ENCODE measurements at places on chromosomes 7 and 10. TPM values are rescaled to one million over a fixed set of nuclear protein-coding genes. Genes with fewer than 3 reads are reported as not detected.
A peak's percentile ranks its signal among the peaks of the same experiment; 100 is the strongest.

The MOSPD3 gene
- 17.2 TPM for total RNA-seq

The TAC1 gene
- total RNA-seq, result 1.9 TPM

The TCF7L2 gene
- total RNA-seq, result 182 TPM

The NAT16 gene
- total RNA-seq, result not detected

The KLF14 gene
- total RNA-seq, result not detected

The MRPL32 gene
- total RNA-seq, result 44.1 TPM

The ATG9B gene
- total RNA-seq, result 0.89 TPM

The CPVL gene
- total RNA-seq, result 8.1 TPM

The ARMC3 gene
- total RNA-seq, result not detected

The PTF1A gene
- total RNA-seq, result not detected

The HECW1 gene
- total RNA-seq, result 0.76 TPM

The PLEKHS1 gene
- total RNA-seq, result 6.5 TPM

The AKR1B15 gene
- total RNA-seq, result 3.1 TPM

The MYOF gene
- total RNA-seq, result 55.0 TPM

The TMEM196 gene
- not detected for total RNA-seq

The ZFAND4 gene
- 21.5 TPM for total RNA-seq

The RADIL gene
- total RNA-seq, result 7.4 TPM

GRCh38 chr7:85289279-85289678 lies 102.4 kb upstream of the SEMA3D start:
- DNase-seq, result no peak

DNA sequence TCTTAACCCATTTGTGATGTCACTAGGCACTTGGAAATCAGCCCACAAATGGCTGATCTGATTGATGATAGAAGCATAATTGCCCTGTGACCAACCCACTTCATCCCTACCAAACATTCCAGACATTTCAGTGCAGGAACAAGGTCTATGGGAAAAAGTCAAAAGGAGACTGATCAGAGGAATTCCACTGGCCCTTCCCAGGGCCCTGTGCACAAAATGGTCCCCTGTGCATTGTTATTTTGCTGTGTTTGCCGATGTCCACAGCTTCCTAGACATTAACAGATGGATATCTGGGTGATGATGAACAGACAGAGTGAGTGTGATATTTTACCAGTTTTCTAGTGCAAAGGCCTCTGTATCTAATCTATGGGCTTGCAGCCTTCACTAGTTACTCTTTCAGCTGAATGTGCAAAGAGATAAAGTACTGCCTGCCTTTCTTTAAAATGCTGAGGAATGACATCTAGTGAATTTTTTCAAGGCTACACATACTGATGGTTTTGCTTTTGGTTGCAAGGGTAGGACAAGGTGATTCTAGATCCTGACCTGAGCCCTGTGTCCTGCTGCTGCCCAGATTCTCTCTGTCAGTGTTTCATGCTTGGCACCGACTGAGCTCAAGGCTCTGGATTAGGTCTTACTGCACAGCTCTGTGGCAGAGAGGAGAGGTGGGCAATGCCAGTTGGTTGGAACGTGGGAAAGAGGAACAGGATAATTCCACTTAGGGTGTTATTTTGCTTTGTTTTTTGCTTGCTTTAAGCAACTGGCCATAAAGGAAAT lies 55.4 kb downstream of the CALD1 start:
- DNase-seq, result no peak

GRCh38 chr7:22181663-22182062 lies 175.3 kb downstream of the RAPGEF5 start:
- DNase-seq, result no peak

DNA sequence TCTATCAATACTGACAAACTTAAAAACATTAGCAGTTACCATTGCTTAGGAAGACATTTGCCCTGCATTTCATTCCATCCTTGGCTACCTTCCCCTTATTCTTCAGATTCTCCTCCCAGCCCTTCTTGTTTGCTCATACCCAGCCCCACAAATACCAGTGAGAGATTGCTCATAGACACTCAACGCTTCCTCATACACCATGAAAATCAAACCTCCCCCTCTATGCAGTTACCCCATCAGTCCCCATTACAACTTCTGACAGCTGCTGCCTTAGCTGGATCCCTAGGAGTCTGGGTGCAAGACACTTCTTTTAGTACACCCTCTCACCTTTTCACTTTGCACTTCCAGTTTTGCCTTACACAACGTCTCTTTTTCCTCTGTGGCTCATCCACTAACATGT lies 28.3 kb upstream of the PIK3CG start:
- no peak for DNase-seq

DNA sequence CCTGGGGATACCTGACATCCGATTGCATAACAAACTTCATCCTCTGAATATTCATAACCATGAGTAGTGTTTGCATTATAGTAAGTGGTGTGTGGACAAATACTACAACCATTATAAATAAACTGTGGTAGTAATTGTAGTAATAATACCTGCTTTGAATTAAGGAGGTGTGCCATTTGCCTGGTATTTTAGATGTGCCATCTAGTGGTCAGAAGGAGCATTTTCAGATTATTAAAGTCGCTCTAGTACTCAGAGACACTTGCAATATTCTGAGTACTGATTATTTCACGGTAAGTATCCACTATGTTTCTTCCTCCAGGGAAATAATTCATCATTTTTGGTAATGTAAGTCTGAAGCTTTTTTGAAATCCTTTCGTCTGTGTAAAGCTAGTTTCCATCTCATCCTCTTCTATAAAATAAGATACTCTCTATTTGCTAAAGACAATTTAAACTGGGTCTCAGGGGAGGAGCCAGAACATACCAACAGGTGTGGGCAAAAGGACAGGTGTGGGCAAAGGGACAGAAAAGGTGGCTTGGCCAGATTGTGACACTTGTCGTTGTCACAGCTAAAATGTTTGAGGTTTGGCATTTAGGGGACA lies 115.3 kb upstream of the WDR11 start:
- no peak for DNase-seq

- DNase-seq, result no peak
Measured at GRCh38 chr7:128017460-128017859, 13.8 kb downstream of the LRRC4 start.

DNA sequence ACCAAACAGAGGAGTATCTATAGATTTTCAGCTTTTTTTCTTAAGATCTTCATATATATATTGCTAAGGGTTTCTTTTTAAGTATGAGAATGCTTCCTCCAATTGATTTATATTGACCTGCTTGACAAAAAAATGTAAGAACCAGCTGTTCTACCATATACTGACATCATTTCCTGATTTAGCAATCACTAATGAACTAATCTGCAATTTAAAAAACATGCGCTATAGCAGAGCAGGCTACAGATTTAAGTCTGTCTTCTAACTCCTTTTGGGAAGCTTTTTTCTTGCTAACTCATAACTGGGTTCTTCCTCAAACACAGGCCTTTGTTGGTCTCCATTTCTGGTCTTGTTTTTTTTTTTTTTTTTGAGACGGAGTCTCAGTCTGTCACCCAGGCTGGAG lies 33.2 kb downstream of the ABCC2 start:
- no peak for DNase-seq

GRCh38 chr7:79452032-79452494 lies 1.4 kb downstream of the MAGI2 start:
- peak; percentile 61 for DNase-seq

GRCh38 chr10:43208147-43209073 lies 58.5 kb downstream of the RASGEF1A start:
- peak; percentile 30 for DNase-seq

- peak; percentile 63 for DNase-seq
Measured at GRCh38 chr10:22345301-22346095, at the start of gene SPAG6. Gene SPAG6 (plus strand): TSS chr10:22345496. CDS start chr10:22345612, 116 bp downstream.

GRCh38 chr7:108299251-108299973 lies 156.8 kb downstream of the NRCAM start:
- no peak for DNase-seq

- no peak for DNase-seq
Measured at GRCh38 chr10:74841265-74841973, 15.0 kb downstream of the KAT6B start.

GRCh38 chr7:128352636-128353035 lies 8.9 kb downstream of the PRRT4 start:
- DNase-seq, result no peak

DNA sequence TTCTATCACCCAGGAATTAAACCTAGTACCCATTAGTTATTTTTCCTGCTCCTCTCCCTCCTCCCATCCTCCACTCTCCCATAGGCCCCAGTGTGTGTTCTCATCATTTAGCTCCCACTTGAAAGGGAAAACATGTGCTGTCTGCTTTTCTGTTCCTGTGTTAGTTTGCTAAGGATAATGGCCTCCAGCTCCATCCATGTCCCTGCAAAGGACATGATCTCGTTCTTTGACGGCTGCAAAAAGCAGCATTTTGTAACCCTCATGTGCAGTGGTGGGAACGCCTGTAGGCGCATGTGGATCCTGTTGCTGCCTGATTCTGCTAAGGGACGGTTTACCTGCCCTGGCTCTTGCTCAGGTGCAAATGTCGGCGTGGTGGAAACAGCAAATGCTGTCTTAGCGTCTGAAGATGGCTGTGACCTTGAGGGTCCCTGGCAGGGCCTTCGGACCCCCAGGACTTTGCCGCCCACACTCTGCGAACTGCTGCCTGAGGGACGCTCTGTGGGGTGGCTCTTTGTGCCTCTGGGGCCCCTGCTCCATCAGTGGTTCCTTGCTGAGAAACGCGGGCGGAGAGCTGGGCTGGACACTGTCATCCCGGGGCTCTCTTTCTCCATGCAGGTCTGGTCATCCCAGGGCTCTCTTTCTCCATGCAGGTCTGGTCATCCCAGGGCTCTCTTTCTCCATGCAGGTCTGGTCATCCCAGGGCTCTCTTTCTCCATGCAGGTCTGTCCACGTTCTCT lies 5.6 kb upstream of the MTG1 start:
- DNase-seq, result peak; percentile 50

DNA sequence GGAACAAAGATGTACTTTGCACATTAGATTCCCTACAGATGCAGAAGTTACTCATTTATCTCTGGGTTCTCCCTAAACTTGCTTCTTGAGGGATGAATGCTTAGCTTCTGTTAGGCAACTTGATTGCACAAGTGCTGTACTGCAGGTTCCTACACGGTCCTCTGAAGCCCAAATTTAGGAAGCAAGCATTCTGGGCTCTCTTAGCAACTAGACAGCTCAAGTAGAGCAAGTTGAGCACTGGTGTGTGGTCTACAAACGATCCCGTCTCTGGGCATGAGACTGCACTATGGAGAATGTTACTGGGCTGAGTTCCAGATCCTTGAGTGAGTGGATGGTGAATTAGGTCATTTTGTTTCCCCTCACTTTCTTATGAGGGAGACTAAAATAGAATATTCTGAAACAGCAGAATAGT lies 14.3 kb downstream of the SEMA3D start:
- no peak for DNase-seq

GRCh38 chr7:50272808-50273207 lies 31.7 kb upstream of the IKZF1 start:
- no peak for DNase-seq

DNA sequence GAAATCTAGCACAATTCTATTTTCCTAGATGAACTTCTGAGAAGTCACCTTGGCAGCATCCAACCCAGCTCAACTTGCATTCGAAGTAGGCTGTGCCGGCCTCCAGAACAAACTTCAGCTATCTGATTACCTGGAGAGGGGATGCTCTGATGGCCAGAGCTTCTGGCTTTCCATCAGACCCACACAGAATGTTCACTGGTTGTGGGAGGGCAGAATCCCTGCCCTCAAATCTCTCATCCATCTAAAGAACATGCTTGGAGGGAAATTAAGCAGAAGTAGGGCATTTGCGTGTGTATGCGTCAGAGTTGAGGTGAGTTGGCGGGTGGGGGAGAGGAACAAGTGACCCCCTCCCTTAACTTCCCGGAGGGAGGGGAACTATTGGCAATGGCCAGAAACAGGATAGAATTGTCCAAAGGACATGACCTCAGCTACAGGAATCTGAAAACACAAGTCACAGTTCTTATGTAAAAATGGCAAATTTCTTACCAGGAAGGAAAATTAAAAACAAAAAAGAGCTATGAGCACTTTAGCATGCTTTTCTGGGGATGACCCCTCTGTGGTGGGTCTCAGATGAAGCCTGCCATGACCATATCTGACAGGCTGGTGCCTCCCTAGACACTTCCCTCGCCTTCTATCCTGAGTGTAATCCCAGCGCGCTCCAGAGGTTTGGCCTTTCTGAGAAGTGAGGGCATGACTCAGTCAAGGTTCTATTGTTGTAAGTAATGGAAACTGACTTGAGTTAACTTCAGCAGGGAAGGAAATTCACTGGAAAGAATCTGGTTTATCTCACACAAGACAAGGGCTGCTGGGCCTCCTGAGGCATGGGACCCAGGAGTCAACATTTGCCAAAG lies 278.8 kb downstream of the RPS24 start:
- no peak for DNase-seq

GRCh38 chr10:62744136-62744535 lies 60.4 kb upstream of the ADO start:
- DNase-seq, result no peak

DNA sequence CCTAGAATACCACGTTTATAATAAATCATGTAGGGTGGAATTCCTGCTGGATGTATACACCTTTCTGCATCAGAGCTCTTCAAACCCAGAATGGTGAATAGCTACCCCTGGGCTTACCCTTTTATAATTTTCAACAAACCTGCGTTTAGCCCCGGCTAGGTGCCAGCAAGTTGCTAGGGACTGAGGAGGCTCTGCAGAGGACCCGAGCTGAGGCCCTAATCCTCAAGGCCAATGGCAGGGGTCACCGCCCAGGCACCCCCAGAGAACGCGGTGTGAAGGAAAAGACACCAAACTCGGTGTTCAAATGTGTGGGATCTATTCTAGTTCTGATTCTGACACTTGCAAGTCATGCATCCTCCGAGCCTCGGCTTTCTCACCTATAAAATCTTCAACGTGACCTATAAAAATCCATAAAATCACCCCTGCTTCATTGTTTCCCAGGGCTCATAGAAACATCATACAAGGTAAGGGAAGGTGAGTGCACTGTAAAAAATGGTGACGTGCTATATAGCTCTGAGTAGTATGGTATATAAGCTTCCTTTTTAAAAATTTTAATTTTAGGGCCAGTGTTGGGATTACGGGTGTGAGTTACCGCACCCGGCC lies 2.5 kb upstream of the ANXA11 start:
- DNase-seq, result peak; percentile 36

DNA sequence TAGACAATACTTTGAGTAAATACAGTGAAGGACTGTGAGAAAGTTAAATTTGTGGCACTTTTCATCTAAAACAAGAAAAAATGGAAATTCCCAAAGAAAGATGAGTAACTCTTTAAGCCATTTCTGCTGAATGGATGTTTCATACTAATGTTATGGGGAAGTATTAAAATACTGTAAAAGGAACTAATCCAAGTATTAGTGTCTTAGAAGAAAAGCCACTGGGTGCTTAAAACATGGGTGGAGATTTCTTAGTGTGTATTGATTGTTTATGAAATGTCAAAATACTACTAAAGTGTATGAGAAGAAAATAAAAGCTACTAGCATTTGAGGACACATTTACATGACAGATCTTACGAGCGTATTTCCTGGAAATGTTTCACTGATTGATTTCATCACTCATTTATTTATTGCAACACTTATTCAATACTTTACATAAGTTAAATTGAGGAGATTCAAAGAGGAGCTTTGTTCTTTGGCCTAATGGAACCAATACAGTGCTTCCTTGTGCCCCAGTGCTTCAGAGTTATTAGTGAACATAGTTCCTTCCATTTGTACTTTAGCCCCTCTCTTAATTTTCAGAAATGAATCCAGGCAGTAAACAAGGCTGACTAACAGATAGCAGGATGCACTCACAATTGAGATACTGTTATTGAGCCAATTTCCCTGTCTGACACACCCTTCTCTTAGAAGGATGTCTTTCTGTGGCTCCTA lies 155.5 kb upstream of the AHR start:
- no peak for DNase-seq

GRCh38 chr7:19026888-19027287 lies 90.5 kb downstream of the TWIST1 start:
- DNase-seq, result no peak

- DNase-seq, result no peak
Measured at GRCh38 chr7:37656913-37657530, 26.5 kb upstream of the GPR141 start.

Data from mucosa of descending colon (tissue), 3 donors.